CD8-positive, alpha-beta memory T cell (primary cell): ENCODE measurements at places on chromosomes 3 and 15.

DNA sequence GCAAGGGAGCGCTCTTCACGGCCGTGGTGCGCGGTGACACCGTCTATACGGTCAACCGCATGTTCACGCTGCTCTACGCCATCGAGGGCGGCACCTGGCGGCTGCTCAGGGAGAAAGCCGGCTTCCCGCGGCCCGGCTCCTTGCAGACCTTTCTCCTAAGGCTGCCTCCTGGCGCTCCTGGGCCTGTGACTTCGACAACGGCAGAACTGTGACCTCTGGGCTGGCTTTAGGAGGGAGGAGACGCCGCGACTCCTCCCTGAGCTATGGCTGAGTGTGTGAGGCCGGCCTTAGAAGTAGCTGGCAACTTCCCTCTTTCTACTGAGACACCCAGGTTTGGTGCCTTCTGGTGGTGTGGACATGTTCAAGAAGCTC is 1.4 kb downstream of the KBTBD13 start:
- DNase-seq, result peak; percentile 56

DNA sequence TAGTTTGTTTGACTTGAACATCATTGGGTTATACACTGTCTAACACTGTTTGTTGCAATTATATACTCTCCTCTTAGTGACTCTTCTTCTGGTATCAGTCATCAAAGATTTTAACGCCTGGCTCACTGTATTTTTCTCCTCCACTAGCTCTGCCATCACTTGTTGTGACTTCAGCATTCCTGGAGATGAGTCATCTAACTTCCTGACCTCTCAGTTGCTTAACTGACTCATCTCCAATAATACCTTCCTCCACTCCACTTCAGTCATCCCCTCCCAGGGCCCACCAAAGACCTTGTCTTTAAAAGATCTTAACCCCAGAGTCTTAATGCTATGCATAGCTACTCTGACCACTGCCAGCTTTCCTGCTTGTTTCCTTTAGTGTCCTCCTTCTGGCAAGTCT is 28.6 kb upstream of the CLSTN2 start:
- no peak for DNase-seq

DNA sequence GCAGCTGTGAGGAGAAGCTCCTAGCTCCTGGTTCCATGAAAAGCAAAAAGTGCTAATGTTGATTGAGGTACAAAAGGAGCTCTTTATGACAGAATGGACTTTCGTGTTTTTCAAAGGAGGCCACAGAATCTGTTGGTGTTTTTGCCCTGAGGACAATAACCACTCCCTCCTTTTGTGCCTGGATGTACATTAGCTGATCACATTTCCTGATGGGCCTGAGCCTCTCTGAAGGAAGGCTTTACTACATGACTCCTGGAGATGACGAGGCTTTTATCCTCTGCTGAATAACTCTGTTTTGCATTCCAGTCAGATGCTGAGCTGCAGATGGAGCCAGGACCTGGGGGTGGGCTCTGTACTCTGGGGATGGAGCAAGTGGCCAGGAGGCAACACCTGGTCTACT is 301.9 kb downstream of the CACNA2D3 start:
- no peak for DNase-seq

GRCh38 chr3:72347819-72348319 is 500.4 kb downstream of the SHQ1 start:
- peak; percentile 56 for DNase-seq

DNA sequence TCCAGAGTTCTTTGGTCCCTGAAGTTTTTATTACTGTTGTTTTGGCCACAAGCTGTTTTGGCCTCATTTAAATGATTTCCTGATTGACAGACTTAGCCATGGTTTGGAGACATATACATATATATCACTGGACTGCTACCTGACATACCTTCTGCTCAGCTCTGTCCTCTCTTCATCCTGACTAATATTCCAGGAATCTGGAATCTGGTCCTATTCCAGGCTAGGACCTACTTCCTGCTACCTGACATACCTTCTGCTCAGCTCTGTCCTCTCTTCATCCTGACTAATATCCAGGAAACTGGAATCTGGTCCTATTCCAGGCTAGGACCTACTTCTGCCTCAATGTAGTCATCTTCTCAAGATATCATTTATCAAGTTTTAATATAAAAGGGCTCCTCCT is 724.4 kb upstream of the ROBO1 start:
- no peak for DNase-seq

GRCh38 chr15:75107908-75108838 is 84.8 kb downstream of the PPCDC start:
- peak; percentile 29 for DNase-seq

DNA sequence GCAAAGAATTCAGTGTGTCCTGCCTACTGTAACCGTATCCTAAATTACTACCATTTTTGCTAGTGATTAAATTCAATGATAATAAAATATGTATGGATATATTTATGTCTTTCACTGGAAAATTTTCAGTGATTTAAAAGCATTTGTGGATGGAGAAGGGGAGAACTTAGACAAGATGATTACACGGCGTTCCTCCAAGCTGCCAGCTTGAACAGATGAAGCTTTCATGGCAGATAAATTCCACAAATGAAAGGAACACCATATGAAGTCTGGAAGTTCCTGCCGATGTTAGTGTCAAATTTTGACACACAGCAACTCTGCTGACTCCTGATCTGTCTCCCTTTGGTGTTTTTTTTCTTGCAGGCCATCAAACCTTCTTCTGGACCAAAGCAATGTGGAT is 364.7 kb downstream of the EPHA3 start:
- no peak for DNase-seq

GRCh38 chr3:188188911-188189310 is 35.0 kb downstream of the LPP start:
- DNase-seq, result no peak

DNA sequence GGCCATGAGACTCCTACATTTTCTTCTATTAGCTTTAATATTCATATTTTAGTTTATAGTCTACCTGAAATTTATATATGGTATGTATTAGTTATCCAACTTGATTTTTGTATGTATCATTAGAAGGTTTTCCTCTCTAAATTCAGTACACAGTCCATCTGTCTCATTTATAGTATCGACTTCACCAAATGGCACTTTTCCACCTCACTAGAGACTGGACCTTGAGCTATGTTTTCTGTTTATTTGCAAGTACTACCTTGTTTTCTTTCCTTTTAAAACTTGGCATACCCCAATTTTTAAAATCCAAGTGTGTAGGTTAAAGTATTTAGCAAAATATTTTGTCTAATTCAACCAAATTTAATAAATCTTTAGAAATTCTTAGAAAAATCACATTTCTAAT is 1137.5 kb downstream of the NSUN3 start:
- no peak for DNase-seq

- no peak for DNase-seq
These were observed 34.1 kb downstream of the PTPN23 start for GRCh38 chr3:47414666-47415587.

GRCh38 chr3:66856533-66856932 is 141.6 kb upstream of the KBTBD8 start:
- no peak for DNase-seq

- no peak for DNase-seq
These were observed 100.6 kb upstream of the BCL6 start for GRCh38 chr3:187845826-187846225.

DNA sequence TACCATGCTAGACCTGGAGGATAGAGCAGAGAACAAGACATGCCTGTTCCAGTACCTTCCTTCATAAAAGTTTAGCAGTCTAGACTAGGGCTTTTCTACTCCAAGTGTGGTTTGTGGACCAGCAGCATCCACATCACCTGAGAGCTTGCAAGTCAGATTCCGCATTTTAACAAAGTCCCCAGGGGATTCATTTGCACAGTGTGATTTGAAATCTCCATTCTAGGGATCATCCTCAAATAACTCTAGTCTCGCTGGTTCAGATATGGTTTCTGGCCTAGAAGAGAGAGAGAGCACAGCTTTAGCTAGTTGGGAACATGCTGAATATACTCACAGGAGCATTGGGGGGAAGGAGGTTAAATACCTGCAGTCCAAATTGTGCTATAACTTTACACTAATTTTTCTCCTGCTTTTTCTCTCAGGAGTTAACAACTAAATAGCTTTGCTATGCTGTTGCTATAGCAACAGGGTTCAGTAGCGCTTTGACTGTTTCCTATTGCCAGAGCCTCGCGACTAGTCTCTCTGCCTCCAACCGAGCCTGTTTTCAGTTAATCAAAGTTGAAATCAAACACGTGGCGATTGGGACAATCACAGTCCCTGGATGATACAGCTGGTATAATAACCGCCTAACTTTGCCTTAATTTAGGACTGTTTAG is 64.0 kb upstream of the RASGRF1 start:
- no peak for DNase-seq

DNA sequence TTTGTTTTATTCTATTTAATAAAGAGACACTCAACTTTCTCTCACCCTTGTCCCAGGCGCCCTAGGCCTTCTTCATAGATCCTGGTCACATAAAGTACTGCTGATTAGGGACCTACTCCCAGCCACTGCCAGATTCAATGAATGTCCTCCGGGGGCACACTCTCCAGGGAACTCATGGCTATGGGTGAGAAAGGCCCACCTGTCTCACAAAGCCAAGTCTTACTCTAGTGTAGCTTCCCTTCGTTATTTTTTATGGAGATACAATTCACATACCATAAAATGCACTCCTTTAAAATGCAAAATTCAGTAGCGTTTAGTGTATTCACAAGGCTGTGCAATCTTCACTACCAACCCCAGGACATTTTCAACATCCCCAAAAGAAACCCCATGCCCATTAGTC is 87.8 kb downstream of the ADCY5 start:
- DNase-seq, result no peak

DNA sequence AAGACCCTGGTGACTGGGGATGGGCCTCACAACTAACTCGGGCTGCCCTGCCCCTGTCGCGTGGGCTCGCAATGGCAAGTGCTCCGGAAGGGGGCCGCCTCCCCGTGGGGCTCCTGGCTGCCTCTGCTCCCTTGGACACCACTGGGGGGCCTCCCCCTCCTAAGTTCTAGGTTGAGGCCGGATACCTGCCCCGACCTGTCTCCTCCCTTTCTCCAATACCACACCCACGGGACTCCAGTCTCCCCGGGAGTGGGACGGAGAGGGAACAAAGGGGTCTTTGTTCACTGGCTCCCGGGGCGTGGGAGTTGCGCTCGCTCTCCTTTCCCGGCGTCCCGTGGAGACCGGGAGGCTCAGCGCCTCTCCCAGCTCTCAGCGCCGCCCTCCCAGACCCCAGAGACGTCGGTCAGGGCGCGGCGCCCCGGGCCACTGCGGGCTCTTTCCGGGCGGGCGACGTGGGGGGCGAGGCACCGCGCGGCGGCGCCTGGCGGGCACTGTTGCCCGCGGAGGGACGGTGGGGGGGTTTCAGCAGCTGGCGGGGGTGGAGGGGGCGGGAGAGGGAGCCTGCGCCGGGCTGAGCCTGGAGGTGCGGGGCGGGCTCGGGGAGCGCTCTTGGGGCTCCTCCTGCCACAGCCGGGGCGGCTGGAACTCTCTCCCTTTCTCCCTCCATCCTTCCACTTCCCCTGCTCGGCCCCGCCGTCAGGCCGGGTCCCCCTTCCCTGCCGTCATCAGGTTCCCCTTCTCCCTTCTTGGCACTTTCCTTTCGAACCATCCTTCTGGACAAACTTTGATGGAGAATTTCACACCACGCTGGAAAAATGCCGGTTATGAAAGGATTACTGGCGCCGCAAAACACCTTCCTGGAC is at the start of gene KCNH8:
Gene KCNH8 (plus strand): TSS at position 606 of the 863 bp plus-strand sequence. CDS start 210 bp downstream, at position 816.
- DNase-seq, result no peak

DNA sequence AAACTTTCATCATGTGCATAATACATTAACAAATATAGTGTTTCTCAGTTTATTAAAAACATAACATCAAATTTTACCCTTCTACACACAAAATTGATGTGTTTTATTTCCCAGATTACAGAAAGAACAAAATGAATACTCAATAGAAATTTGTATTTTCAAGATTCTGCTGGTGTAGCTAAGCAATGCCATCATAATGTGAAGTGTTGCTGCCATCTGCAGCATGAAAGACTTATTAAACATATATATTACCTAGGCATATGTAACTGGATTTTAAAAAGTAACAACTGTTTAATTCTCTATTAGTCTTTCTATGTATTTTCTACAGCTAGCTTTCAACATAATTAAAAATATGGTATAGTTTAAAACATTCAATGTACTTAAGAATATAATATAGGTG is 27.5 kb downstream of the PLSCR5 start:
- peak; percentile 2 for DNase-seq
